ENCODE measurements at places on chromosomes 1 and 21.

- DNase-seq, result no peak
Observed at GRCh38 chr1:73040811-73041210, 758.5 kb upstream of the NEGR1 start.

DNA sequence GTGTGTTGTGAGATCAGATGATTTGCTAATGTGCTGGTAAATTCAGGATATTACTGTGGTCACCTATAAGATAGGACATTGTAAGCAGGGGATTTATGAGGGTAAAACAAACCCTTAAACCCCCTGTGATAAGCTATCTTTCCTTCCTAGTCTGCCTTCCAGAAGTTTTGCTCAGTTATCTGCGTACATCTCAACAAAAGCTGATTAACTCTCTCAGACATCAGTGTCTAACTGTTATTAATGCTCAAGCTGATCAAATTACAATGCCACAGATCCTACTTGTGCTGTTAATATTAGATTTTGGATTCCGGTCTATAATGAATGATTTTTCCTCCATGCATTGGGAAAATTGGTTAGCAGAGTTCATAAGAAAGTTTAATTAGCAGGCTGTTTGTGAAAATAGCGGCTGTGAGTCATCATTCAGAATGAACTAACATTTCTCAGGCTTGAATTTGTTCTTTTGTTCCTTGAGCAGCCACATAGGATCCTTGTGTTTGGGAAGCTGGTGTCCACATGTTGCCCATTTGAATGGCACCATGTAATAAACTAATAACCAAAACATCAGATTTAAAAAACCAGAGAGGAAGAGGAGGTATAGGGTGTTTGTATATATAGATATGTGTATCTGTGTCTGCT, 48.7 kb downstream of the ELAVL4 start:
- DNase-seq, result no peak

DNA sequence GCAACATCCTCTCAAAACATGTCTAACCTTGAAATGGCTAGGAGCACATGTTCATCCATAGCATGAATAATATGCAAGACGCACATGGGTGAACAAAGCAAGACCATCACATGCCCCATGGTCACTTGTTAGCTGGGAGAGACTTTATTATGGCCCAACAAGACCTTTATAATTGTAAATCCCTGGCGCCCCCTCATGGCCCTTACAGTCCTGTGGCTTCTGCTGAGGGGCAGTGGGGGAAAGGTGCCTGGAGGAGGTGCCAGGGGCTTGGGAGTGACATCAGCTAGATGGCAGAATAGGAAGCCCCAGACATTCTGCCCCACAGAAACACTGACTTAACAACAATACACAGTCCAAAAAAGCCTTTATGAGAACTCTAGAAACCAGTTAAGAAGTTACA, 51.7 kb downstream of the CSMD2 start:
- DNase-seq, result no peak

DNA sequence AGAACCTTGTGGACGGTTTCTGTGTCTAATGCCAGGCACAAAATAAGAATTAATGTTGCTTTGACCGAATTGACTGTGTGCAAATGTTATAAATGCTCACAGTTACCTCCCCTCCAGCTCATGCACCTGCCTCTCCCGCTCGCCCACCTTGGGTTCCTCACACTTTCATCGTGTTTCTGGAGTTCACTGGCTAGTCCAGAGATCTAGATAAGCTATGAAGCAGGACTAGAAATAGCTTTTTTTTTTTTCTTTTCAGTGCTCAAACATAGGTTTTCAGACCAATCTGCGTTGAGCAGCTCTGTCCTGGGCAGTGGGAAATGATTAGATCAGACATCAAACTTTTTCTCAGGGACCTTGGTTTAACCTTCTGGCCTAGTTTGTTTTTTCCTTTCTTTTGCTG, 11.1 kb downstream of the TENT5C start:
- no peak for DNase-seq

- DNase-seq, result no peak
Observed at GRCh38 chr1:38038861-38039260, 7.7 kb downstream of the POU3F1 start.

GRCh38 chr1:207058252-207058651, 5.2 kb downstream of the PFKFB2 start:
- no peak for DNase-seq

DNA sequence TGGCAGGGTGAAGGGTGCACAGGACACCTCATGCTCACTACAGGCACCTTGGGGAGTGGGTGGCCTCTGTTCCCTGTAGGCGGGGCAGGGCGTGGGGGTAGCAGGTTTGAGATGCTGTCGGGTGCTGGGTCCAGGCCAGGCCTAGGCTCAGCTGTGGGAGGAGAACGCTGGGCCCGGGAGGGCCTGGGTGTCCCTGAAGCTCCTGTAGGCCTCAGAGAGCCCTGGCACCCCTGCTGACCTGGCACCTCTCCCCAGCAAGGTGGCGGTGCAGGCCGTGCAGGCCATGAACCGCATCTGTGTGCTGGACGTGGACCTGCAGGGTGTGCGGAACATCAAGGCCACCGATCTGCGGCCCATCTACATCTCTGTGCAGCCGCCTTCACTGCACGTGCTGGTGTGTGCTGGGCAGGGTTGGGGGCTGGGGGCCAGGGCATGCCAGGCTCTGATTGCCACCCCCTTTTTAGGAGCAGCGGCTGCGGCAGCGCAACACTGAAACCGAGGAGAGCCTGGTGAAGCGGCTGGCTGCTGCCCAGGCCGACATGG, 2.5 kb upstream of the GJC2 start:
- DNase-seq, result no peak

- no peak for DNase-seq
Observed at GRCh38 chr1:61828805-61829204, 86.5 kb downstream of the PATJ start.

DNA sequence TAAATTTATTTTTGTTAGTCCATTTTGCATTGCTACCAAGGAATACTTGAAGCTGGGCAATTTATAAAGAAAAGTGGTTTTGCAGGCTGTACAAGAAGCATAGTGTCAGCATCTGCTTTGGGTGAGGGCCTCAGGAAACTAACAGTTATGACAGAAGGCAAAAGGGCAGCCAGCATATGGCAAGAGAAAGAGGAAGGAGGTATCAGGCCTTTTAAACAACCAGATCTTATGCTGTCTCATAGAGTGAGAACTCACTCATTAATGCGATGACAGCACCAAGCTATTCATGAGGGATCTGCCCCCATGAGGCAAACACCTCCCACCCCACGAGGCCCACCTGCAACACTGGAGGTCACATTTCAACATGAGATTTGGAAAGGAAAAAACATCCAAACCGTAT, 898.4 kb downstream of the KCNT2 start:
- DNase-seq, result no peak

DNA sequence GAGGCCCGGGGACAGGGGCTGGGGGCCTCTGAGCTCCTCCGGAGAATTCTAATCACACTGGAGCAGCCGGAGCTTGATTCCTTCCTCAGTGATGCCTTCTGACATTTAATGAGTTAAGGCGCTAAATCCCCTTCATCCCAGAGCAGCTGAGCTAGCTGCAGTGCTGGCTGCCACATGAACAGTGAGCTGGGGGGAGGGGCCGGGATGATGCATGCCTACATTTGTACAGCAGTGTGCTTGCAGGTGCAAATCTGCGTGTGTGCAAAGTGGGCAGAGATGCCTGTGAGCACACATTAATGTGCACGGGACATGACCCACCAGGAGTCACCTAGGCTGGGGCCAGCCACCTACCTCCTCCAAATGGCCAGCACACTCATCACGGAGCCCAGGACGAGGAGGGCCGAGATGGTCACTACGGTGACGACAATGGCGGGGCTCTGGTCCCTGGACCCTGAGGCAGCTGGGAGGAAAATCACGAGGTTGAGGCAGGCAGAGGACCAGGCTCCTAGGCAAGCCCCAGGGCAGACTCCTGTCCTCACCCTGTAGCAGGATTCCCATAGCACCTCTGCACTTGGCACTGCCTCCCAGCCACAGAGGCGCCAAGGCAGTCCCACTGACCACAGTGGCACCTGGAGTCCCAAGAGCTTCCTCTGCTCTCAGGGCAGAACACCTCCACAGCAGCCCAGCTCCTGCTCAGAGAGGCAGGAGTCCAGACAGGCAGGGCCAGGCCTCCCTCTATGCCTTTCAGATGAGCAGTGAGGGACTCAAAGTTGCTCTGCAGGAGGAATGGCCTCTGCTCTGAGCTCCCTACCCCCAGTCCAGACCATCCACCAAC, 34.7 kb downstream of the CDCA8 start:
- no peak for DNase-seq

- DNase-seq, result no peak
Observed at GRCh38 chr1:208298593-208299269, 54.5 kb upstream of the PLXNA2 start.

DNA sequence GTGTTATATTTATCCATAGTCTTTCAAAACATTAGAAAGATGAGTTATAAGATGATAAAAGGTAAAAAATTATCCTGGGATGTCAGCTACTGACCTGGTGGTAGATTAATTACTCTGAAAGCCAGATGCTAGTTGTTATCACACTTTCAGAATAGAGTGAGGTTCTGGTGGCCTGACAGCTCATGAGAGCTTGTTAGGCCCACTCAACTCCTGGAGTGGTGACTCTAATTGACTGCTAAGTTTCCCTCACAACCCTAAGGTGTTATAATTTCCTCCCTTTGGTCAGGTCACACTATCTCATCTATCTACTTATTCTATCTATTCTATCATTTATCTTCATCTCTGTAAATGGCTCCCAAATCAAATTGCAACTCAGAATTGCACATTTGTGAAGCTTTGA, 90.1 kb downstream of the ZNF648 start:
- DNase-seq, result no peak

GRCh38 chr21:28135646-28136045, 857.0 kb downstream of the LTN1 start:
- DNase-seq, result no peak

DNA sequence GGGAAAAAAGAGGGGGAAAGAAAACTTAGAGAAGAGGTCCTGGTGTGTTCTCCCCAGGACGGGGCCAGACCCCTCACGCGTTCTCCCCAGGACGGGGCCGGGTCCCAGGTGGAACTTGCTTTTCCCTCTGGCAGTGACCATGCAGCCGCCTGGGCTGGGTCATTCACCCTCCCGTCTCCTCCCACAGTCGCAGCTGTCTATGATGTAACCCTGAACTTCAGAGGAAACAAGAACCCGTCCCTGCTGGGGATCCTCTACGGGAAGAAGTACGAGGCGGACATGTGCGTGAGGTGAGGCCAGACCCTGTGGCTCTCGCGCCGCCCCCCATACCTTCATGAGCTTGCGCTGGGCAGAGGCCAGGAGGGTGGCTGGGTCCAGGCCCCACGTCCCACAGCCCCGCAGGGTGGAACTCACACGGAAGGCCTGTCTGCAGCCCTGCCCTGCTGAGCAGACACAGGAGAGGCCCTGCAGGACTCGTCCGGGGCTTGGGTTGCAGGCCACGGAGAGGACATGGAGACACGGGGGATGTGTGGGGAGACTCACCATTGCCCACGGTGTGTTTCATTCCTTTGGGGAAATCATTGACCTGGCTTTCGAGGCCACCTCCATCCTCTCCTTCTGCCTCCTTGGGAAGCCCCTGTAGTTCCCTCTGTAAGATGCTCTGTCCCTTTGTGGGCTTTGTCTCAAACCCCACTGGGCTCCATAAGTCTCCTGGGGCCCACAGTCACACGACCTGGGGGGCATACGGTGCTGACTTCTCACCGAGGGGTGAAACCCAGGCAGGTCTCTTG, 40.7 kb upstream of the TRAPPC10 start:
- no peak for DNase-seq

DNA sequence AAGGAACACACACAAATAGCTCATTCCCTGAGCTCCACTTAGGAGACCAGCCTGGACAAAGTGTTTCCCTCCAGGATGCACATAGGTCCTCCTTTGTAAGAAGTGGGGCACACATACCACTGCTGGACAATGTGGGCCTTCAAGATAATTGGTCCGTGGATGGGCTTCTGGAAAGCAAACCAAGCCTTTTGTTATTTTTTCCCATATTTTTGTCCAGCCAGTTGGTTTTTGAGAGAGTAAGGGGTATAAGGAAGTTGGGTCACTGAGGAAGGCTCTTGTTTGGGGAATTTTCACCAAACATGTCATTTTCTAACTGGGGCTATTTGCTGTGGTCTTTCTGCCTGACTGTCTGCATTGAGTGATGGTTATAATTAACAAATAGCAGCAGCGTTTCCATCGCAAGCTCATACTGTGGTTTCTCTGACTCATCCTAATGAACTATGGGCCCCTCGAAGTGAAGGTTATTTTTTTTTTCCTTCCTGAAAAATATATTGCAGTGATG, 306.3 kb upstream of the DUSP10 start:
- DNase-seq, result peak; percentile 89

DNA sequence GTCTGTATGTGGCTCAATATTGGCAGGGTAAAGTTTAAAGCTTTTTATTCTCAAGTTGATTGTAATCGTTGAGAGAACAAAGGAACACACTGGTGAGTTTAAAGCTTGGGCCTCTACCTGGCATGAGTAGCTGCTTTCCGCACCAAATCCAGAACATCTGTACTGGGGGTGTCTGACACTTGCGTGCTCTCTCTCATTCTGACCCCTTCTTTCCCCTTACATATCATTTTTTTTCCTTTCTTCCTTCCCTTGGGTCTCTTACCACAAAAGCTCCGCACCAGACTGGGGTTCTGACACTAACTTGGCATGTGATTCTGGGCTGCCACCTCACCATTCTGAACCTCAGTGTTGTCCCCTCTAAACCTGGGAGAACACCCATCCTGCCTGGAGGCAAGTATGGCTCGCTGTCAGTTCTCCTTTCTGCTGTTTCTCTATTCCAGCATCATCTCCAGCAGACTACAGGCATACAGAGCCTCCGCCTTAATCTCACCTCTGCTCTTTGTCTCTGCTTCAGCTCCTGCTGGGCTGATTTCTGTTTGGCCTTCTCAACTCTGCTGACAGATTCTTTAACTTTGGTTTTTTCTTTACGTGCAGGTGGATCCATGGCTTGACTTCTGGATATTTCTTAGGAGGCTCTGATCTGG, 859 bp upstream of the ERMAP start:
- DNase-seq, result peak; percentile 38

Data from mesenchymal stem cell (in vitro differentiated cells and primary cell).